NCI-H146 (cell line): ENCODE measurements at places on chromosomes 2 and 18.

GRCh38 chr2:125167152-125167551 is 1142.1 kb downstream of the CNTNAP5 start:
- DNase-seq = no peak

GRCh38 chr2:169225233-169225750 is 137.0 kb downstream of the LRP2 start:
- no peak for DNase-seq

DNA sequence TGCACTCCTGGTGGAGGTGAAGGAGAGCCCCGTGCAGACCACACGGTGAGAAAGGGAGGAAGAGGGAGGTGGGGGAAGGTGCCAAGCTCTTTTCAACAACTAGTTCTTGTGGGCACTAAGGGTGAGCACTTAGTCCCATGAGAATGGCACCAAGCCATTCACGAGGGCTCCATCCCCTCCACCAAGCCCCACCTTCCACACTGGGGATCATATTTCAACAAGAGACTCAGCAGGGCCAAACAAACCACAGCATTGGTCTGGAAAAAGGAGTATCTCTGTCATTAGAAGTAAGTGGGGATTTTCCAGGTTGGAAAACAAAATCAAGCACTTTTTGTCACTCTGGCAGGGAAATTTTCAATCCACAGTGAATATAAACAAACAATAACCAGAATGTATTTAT is 38.4 kb downstream of the ZAP70 start:
- DNase-seq = peak; percentile 14

DNA sequence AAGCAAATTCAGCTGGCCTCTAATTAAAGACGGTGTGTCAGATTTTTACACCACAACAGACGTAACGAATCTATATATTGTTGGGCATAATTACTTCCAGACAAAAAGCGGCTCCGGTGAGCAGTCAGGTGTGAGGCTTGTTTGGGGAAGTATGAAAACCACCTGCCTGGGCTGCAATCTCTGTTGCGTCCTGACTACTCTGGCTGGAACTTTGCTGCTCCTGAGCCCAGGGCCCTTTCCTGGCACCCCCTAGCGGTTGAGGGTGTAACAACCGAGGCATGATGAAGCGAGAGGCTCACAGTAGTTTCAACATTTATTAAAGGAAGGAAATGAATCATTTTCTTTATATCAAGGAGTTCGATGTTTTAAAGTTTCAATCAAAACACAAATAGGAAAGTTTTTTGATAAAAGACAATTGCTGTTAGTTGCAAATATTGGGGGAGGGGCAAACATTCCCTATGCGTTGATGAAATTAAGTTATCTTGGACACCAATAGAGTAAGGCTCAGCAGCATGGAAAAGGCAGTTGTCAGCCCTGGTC is 10.6 kb upstream of the ITGB6 start:
- peak; percentile 7 for DNase-seq
